ENCODE measurements at places on chromosomes 3 and 15. TPM values are rescaled to one million over a fixed set of nuclear protein-coding genes. Genes with fewer than 3 reads are reported as not detected.

Gene FOXL2NB
- total RNA-seq, result 0.18 TPM

Gene HYKK
- 5.6 TPM for total RNA-seq

Gene EPHA3
- total RNA-seq, result not detected

- DNase-seq, result no peak
Measured at GRCh38 chr3:25349095-25349494, 79.0 kb upstream of the RARB start.

GRCh38 chr3:22225161-22225560 lies 474.2 kb upstream of the ZNF385D start:
- DNase-seq, result no peak

Gene CCR1
- total RNA-seq, result 0.28 TPM

GRCh38 chr3:14852717-14853116 lies 34.0 kb downstream of the FGD5 start:
- DNase-seq, result no peak

Gene PAQR9
- total RNA-seq, result not detected

Gene GOLGA8T
- total RNA-seq, result not detected

DNA sequence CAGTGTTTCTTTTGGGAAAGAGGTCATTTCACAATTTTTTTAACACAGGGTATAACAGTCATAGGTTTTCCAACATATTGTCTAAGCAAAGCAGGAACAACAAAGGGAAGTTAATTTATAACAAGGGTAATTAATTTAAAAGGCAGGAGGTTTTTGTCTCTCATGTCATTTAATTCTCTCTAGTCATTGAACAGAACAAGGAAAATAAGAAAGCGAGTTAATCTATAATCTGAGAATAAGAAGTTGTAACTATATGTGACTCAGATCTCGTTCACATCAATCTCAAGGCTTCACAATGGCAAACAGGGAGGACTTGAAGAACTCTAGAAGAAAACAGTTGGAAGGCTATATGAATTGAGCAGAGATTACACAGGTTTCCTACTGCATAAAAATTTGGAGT lies 579.8 kb upstream of the CCDC54 start:
- no peak for DNase-seq

Gene LRRC31
- total RNA-seq, result not detected

Gene SSR3
- total RNA-seq, result 117 TPM

DNA sequence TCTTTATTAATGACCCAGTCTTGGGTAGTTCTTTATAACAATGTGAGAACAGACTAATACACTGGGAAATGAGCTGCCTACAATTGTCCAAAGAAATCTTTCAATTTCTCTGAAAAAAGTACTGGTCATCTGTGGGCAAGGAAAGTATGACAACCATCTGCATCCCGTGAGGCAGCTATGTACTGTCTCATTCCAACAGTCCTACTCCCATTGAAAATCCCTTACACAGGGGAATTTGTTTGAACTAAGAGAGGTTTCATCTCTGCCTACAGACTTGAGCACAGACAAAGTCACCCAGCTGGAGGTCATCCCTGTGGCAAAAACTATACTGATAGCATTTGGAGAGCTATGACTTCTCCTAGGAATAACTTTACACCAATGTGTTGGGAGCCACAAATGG lies 27.1 kb downstream of the SHC4 start:
- DNase-seq, result no peak

GRCh38 chr3:64898941-64899340 lies 211.1 kb upstream of the ADAMTS9 start:
- no peak for DNase-seq

DNA sequence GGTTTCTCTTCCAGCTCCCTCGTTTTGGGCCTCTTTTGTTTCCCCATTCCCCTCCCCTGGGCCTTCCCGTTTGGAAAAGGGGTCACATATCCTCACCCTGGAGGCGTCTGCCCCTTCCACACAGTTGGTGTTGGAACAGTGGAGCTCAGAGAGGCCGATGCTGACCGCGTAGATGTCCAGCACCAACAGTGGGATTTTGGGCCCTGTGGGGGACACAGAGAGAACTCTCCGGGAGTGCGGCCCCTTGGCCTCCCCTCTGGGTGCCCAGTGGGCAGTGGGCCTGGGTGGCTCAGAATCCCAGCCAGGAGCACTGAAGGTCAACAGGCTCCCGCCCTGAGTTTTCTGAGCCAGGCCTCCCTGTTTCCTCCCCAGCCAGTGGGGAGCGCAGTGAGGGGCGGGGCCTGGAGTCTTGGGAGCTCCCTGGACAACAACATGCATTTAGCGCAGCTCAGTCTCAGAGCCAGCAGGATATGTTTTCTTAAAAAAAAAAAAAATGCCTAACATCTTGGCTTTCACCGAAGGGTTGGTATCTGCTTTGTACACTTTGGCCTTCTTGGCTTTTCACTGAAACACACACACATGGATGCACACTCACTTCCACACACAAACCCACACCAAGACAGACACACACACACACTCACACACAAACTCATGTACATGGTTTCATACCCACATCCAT lies 670 bp upstream of the ISLR start:
- DNase-seq, result no peak

Gene TM4SF18
- total RNA-seq, result not detected

Gene TMEM212
- total RNA-seq, result not detected

All from PC-9 (cell line).